NCI-H1436 (cell line): ENCODE measurements at places on chromosomes 1 and 21.
A peak's percentile ranks its signal among the peaks of the same experiment; 100 is the strongest.

DNA sequence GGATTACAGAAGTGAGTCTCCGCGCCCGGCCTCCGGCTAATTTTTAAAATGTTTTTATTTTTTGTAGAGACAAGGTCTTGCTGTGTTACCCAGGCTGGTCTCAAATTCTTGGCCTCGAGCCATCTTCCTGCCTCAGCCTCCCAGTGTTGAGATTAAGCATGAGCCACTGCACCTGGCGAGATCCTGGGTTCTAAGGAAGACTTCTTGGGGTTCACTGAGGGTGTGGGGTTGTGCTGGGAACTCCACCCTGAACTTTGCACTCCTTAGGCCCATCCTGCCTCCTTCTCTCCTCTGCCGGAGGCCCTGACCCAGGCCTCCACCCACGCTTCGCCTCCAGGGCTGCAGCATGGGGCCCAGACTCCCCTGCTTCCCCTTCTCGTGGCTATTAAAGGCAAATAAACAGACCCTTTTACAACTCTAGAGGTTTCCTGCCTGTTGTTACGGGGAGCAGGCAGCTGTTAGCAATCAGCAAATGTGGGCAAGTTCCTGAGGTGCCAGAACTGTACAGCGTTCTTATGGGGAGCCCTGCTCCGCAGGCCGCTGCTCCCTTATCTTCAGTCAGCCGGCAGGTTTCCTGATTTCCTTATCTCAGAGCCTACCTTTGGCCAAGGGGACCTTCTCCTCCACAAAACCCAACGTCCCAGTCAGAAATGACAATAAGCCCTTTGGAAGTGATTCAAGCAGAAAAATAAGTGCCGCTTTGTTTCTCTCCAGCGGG is 41.0 kb upstream of the LIN9 start:
- DNase-seq: no peak

DNA sequence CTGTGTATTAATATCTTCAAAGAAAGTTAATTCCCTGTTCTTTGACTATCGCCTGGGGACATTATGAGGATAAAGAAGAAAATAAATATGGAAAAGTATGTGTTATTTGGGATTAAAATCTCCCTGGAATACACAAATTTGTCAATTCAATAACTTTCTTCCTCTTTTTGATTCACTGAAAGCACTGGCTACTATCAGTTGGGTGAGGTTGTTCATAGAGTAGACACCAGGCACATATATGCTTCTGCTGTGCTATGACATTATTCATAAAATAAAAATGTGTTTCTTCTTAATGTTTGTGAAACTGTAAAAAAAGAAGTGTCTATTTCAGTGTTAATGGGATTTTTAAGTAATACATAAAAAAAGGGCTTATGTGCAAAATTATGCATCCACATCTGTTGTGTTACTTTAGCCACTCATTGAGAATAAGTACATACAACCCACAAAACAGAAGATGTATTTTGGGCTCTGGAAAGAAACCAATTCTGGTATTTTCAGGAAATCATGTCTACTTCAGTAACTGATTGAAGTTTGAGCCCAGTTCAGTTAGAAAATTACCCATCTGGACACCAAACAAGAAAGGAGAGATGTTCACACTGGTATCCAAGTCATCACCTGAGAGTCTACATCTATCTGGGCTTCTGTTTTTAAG is 169.4 kb downstream of the GABPA start:
- DNase-seq: no peak

GRCh38 chr1:219883400-219884332 is 44.7 kb downstream of the SLC30A10 start:
- no peak for DNase-seq

GRCh38 chr1:231214918-231215680 is 25.9 kb upstream of the GNPAT start:
- no peak for DNase-seq

DNA sequence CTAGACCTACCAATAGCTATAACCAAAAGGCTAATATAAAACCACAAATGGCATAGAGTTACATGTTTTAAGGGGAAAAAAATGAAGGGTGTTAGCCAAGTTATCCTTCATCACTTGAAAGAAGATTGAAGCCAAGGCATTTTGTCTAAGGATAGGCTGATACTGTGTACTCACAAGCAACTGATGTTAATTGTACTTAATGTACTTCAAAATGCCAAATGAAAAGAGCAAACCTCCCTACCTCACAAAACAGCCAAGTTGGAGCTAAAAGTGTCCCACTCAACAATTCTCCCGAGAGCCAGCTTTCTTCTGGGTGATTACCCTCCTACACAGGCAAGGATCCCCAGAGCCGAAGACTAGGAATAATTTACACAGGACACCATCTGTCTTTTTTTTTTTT is 4.4 kb upstream of the IGSF3 start:
- DNase-seq: no peak

- no peak for DNase-seq
Observed at GRCh38 chr1:206719169-206719839, 34.6 kb downstream of the MAPKAPK2 start.

- peak; percentile 68 for DNase-seq
Observed at GRCh38 chr1:15246960-15247614, at the start of gene FHAD1. TSS of gene FHAD1 (plus strand) at chr1:15247223. CDS start at chr1:15251785, 4,562 bp downstream.

- DNase-seq: no peak
Observed at GRCh38 chr1:218718206-218718605, 373.1 kb downstream of the TGFB2 start.

- DNase-seq: no peak
Observed at GRCh38 chr1:87599569-87599968, 270.9 kb downstream of the LMO4 start.

- DNase-seq: no peak
Observed at GRCh38 chr1:27237112-27237511, 2.7 kb downstream of the WDTC1 start.

- no peak for DNase-seq
Observed at GRCh38 chr1:207494171-207494570, 1.8 kb upstream of the CR1 start.

DNA sequence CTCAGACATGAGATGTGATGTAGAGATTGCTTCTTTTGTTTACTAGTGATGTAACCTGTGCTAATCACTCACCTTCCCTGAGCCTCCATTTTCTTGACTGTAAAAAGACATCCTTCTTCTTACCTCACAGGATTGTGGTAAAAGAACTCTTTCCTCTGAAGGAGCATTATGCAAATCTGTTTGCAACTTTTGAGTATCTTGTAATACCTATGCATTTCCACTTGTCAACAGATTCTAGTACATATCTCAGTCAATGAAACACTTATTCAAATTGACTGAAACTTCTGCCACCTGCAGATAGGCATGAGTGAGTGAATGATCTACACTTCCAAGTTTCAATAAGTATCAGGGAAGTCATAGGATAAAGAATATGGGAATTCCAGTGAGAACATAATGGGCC is 174.7 kb downstream of the HHIPL2 start:
- DNase-seq: no peak

DNA sequence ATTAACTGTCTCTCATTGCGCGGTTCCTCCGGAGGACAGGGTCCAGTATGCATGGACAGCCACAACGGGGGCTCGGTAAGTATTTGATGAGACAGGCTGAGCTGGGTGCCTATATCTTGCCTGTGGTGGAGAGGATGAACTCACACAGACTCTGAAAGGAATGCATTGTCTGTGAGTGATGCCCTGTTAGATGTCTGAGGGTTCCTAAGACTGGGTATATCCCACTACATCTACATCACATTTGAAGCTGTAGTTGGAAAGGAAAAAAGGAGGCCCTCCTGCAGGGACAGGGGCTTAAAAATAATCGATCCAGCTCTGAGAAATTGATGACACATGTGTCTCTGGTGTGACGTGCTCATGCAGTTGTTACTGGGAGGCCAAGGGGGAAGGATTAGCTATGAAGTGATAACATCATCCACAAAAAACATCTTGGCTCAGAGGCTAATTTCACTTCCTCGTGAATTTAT is 1.9 kb downstream of the ADARB1 start:
- DNase-seq: no peak

- DNase-seq: no peak
Observed at GRCh38 chr1:208540724-208541123, 296.5 kb upstream of the PLXNA2 start.

DNA sequence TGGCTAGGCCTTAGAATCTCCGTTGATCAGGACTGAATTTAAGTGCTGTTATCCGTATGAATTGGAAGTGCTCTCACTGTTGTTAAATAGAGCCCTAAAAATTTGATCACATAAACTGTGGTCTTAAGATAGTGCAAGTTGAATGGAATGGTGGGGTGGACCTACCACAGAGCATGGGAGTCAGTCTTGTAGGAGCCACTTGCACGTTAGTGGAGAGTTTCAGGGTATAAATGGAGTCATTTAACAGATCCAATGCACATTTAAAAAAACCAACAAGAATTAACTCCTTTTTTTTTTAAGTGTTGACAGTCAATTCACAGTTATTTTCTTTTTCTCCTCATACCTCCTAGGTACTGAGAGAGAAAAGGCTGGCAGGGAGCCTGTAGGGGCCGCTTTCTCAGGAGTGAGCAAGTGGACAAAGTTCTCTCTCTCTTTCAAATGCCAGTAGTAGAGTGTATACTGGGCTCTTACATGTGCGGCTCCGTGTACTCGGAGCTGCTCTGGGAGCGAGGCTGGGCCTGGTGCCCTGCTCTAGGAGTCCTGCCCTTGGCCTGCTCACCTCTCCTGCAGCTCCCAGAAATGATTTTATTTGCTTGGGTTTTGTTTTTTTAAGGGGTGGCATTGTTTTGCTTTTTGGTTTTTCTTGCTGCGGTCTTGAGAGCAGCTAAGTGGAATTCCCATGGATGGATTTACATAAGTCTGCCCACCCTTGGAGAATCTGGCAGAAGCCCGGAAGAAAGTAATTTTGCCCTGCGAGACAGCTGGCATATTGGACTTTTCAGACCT is 91.3 kb downstream of the ATP5PO start:
- no peak for DNase-seq

GRCh38 chr21:27067226-27067625 is 100.3 kb upstream of the ADAMTS5 start:
- no peak for DNase-seq

GRCh38 chr21:28655471-28655870 is 337.2 kb downstream of the LTN1 start:
- no peak for DNase-seq

GRCh38 chr1:153444078-153444477 is 16.4 kb downstream of the S100A7 start:
- DNase-seq: no peak

GRCh38 chr1:27071049-27071416 is 58.4 kb upstream of the TENT5B start:
- DNase-seq: no peak

GRCh38 chr1:238061967-238062613 is 171.4 kb upstream of the ZP4 start:
- DNase-seq: no peak

- DNase-seq: no peak
Observed at GRCh38 chr1:1629430-1630190, 2.4 kb upstream of the MMP23B start.

DNA sequence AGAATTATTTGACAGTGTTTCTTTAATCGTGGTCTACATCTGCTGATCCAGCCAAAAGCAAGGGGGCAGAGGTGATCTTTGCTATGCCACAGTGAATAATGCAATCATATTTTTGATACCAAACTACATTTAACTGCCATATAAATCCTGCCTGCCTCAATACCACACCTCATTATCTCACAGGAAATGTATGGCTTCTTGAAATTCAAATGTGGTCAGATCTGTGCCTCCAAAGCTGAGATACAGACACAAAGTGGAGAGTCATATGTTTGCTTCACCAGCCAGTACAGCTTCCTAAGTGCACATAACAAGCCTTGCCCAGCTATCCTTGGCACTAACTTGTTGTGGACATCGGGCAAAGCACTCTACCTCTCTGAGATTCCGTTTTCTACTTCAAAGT is 250.0 kb upstream of the NFIA start:
- DNase-seq: no peak

- DNase-seq: no peak
Observed at GRCh38 chr1:232404981-232405731, 224.8 kb downstream of the SIPA1L2 start.
